ENCODE measurements at places on chromosomes 4 and X. TPM values are rescaled to one million over a fixed set of nuclear protein-coding genes. Genes with fewer than 3 reads are reported as not detected.

Gene MAGEC2
- not detected for total RNA-seq

Gene PLK4
- 9.6 TPM for total RNA-seq

Gene ZFP42
- 0.59 TPM for total RNA-seq

Gene BANK1
- under 0.01 TPM for total RNA-seq

Gene ADH1C
- 0.73 TPM for total RNA-seq

Gene GALNTL6
- not detected for total RNA-seq

Gene AREG
- total RNA-seq = 4.7 TPM

Gene P2RY4
- 0.39 TPM for total RNA-seq

Gene EPHA5
- total RNA-seq = not detected

Gene CYLC1
- total RNA-seq = not detected

Gene APLN
- total RNA-seq = 0.78 TPM

Gene SPATA18
- 15.4 TPM for total RNA-seq

Gene PTCHD1
- total RNA-seq = not detected

Gene MAGED4
- total RNA-seq = 17.0 TPM

Gene GPR78
- 0.37 TPM for total RNA-seq

Gene ABRAXAS1
- 13.6 TPM for total RNA-seq

Gene REPS2
- total RNA-seq = 0.37 TPM

Gene TRMT44
- 17.6 TPM for total RNA-seq

Gene SPANXN3
- not detected for total RNA-seq

Gene UGT2A3
- not detected for total RNA-seq

Gene DRD5
- total RNA-seq = not detected

Gene MAGEA2B
- total RNA-seq = not detected

Gene ZNF157
- total RNA-seq = not detected

Gene GAGE12E
- total RNA-seq = not detected

Gene FHDC1
- 0.20 TPM for total RNA-seq

Gene RAB33A
- total RNA-seq = 0.39 TPM

Gene MAP3K15
- not detected for total RNA-seq

Gene GDI1
- 69.0 TPM for total RNA-seq

Gene SYP
- 0.37 TPM for total RNA-seq

Gene GATB
- total RNA-seq = 20.6 TPM

Gene CDX4
- not detected for total RNA-seq

Gene VCX2
- total RNA-seq = not detected

Gene MFAP3L
- total RNA-seq = 2.5 TPM

Gene FGB
- total RNA-seq = not detected

Gene DSPP
- total RNA-seq = not detected

Gene C4orf51
- not detected for total RNA-seq

Gene SMIM43
- under 0.01 TPM for total RNA-seq

Gene TMEM47
- total RNA-seq = 14.7 TPM

Gene MAGEA2
- total RNA-seq = not detected

Gene ADH1B
- 17.2 TPM for total RNA-seq

Gene EGF
- 0.73 TPM for total RNA-seq

Gene GPRASP3
- 2.6 TPM for total RNA-seq

Gene TDO2
- total RNA-seq = not detected

Gene C4orf36
- total RNA-seq = not detected

Gene GAGE12J
- total RNA-seq = not detected

Gene FHIP1A
- not detected for total RNA-seq

Gene FGF2
- total RNA-seq = 17.8 TPM
